ENCODE measurements at places on chromosomes 4 and X.

DNA sequence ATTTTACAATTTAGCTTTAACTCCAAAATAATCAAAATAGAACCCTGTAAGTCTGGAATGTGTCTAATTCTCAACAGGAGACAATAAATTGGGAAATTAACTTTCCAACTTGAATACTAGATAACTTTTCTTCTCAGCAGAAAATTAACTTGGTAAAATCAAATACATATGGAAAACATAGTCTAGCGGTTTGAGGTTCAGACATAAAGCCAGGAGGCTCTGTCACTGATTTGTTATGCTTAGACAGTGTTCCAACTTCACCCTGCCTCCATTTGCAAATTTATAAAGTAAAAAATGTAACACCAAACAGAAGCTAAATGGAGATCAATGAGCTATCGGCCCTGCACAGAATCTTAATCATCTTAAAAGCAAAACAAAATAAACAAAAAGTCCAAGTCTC, 46.3 kb downstream of the TBCK start:
- no peak for DNase-seq

- no peak for DNase-seq
These were observed 327.2 kb upstream of the DIPK2B start for GRCh38 chrX:45527834-45528233.

- DNase-seq, result no peak
These were observed 173.0 kb upstream of the CASK start for GRCh38 chrX:42096265-42096920.

DNA sequence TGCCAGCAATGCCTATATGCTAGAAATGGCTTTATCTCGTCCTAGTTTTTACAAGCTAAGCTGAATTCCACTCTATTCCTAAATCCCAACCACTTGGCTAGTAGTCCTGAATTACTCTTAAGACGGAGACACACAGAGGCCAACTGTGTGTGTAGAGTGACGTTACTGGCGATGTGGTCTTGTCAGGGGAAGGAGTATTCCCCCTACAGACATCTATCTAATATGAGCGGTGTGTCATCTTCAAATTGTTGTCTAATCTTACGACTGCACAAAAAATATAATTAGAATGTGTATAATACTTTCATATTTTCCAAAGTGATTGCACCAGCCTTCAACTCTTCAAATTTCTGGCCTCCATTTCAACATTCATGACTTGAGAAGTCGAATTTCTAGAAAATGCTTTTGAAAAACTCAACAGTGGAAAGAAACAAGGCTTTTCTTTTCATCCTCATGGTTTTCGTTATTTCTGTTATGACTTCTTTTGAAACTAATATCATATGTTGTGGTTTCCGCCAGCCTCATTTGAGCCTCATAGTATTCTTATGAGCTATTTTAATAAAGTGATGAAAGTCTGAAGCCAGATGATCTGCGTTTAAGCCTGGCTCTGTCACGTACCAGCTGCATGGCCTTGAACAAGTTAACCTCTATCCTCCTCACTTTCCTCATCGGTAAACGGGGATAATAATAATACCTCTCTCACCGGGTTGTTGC, 132.3 kb downstream of the SOWAHB start:
- no peak for DNase-seq

GRCh38 chr4:160370046-160370445, 1267.2 kb downstream of the RAPGEF2 start:
- no peak for DNase-seq

Measured in activated CD4-positive, alpha-beta T cell treated with anti-CD3 and anti-CD28 coated beads, Interleukin-2, amount 50 U/mL, for 4 hours (primary cell).